Left cardiac atrium (tissue), 4 donors: ENCODE measurements at places on chromosomes 7 and 10.

- no peak for DNase-seq
Observed at GRCh38 chr7:139855498-139856270, 26.6 kb downstream of the TBXAS1 start.

DNA sequence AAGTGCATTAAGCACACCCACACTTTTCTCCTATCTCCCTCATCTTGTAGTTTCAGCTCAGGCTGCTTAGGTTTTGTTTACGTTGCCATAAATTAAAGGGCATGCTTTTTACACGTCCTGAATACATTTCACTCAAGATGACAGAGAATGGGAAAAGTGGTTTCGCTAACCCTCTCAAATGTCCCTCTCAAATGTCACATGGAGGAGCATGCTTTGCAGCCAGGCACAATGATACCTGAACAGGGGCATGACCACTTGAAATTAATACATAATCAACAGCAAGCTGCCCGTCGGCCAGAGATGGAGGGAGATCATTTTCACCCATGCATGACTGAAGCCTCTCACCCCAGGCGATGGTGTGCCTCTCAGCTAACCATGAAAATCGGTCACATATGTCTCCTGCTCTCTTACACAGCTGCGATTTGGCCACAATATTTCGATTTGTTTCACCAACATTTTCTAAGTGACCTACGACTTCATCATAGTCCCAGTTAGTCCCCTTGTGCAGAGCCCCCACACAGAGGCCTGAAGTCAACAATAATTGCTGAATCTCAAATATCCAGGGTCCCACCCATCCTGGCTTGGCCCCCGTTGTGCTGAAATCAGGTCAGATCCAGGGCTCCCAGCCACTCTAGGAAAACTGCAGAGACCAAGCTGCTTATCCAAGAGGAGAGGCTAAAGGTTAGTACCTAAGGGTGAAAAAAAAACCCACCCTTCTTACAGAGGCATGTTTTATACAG lies 373.9 kb upstream of the NFE2L3 start:
- no peak for DNase-seq

- no peak for DNase-seq
Observed at GRCh38 chr10:14162629-14163344, 167.9 kb downstream of the FRMD4A start.

- DNase-seq, result no peak
Observed at GRCh38 chr7:51973939-51974338, 657.3 kb upstream of the COBL start.

DNA sequence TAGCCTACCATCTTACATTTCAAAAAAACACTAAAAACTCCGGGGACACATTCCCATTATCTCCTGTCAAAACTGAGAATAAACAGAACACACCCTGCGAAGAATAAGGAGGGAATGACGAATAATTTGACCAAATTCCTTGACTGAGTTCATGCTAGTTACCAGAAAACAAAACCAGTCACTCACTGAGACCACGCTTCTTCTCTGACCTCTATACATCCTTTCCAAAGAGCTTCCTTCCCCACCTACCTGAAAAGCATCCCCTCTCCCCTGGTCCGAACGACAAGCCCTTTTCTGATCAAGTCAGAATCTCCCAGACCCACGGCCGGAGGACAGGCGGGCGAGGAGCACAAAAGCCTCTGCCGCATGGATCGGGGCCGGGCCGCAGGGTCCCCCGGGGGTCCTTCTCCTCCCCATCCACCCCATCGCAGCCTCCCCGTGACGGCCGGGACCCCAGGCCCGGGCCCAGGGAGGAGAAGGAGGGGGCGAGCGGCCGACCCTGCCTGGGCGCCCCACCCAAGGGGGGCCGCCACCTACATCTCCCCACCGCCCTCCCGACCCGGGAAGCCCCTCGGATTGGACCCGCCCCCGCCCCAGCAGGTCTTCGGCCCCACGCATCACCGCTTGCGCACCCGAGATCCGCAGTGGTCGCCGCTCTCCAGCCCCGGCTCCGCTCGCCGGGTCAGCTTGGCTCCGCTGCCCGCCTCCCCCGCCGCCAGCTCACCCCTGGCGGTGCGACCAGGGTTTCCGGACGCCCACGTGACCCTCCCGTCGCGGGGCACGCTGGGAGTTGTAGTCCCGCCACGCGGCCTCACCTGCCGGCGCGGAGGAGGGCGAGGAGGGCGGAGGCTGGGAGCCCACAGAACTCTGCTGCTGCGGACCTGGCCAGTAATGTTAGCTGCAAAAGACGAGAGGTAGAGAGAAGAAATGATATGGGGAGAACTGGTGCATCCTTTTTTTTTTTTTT lies at the start of gene SLC37A3:
TSS of gene SLC37A3 (minus strand) at position 747 of the 967 bp plus-strand sequence. CDS start 16,004 bp downstream, outside the sequence.
- DNase-seq, result peak; percentile 89
